SJCRH30 (cell line): ENCODE measurements at places on chromosomes 5 and 9. TPM values are rescaled to one million over a fixed set of nuclear protein-coding genes. Genes with fewer than 3 reads are reported as not detected.

The OLFML2A gene
- 11.8 and 13.4 TPM in 2 replicates for total RNA-seq

GRCh38 chr9:128390150-128390812, 19.1 kb downstream of the URM1 start:
- peaks cover 38% of the 10 kb centered on the region for H3K36me3 ChIP-seq
- H3K4me1 ChIP-seq: no peaks in the 10 kb centered on the region
- H3K27me3 ChIP-seq: no peaks in the 10 kb centered on the region
- no peak overlapping the region for H3K4me3 ChIP-seq
- no peak overlapping the region for H3K27ac ChIP-seq

- H3K27ac ChIP-seq: no peak overlapping the region
- no peak for DNase-seq
- no peak overlapping the region for H3K4me3 ChIP-seq
- no peaks in the 10 kb centered on the region for H3K27me3 ChIP-seq
- no peaks in the 10 kb centered on the region for H3K36me3 ChIP-seq
- 0 out of 2 replicates have a peak, but pooled peaks cover 6% of the 10 kb centered on the region for H3K4me1 ChIP-seq
These were observed 30.9 kb upstream of the CPEB4 start for GRCh38 chr5:173857234-173857633.

DNA sequence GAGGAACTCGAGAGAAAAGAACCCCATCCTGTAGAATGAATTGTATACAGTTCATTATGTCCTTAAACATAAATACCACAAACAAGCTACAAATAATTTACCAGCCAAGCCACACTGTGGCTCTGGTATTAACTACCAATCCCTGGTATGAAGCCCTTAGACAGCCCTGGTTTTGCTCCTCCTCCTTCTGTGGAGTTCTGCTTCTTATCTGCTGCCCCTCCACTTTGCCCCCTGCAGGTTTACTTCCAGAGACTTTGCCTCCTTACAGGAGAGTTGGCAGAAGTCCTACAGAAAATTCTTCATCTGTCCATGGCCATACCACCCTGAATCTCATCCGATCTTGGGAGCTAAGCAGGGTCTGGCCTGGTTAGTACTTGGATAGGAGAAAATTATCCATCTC, 219.8 kb downstream of the ACTL7B start:
- H3K27me3 ChIP-seq: peaks cover 10% of the 10 kb centered on the region; the same call in 1 of the 2 replicates
- H3K4me1 ChIP-seq: 0 out of 2 replicates have a peak, but pooled peaks cover 6% of the 10 kb centered on the region
- no peak overlapping the region for H3K4me3 ChIP-seq
- H3K36me3 ChIP-seq: no peaks in the 10 kb centered on the region
- no peak for DNase-seq
- H3K27ac ChIP-seq: no peak overlapping the region

GRCh38 chr9:7509576-7510145, 289.9 kb downstream of the DMAC1 start:
- H3K4me3 ChIP-seq: no peak overlapping the region
- no peaks in the 10 kb centered on the region for H3K27me3 ChIP-seq
- no peaks in the 10 kb centered on the region for H3K36me3 ChIP-seq
- DNase-seq: no peak
- no peak overlapping the region for H3K27ac ChIP-seq
- no peaks in the 10 kb centered on the region for H3K4me1 ChIP-seq

DNA sequence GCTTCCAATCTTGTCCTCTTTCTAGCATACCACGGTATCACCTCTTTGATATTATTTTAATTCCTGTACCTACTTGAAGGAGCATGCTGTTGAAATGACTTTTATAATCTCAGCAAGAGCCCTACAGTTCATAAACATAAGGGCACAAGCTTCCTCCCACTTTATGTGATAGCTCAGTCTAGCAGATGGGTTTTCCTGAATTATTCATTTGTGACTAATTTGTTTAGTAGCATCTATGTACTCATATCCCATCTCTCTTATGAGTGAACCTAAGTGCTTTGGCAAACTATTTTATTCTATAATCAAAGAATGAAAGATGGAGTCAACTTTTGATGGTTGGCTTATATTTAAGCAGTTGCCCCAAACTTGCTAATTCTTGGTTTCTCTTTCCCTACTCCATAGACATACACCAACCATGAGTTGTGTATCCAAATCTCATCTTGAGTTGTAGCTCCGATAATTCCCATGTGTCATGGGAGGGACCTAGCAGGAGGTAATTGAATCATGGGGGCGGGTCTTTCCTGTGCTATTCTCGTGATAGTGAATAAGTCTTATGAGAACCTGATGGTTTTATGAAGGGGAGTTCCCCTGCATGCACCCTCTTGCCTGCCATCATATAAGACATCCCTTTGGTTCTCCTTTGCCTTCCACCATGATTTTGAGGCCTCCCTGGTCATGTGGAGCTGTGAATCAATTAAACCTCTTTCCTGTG, 17.7 kb downstream of the TXNDC8 start:
- H3K36me3 ChIP-seq: no peaks in the 10 kb centered on the region

- DNase-seq: no peak
- H3K27ac ChIP-seq: no peak overlapping the region
- H3K4me1 ChIP-seq: no peaks in the 10 kb centered on the region
- no peaks in the 10 kb centered on the region for H3K27me3 ChIP-seq
- H3K4me3 ChIP-seq: no peak overlapping the region
- H3K36me3 ChIP-seq: 0 out of 2 replicates have a peak, but pooled peaks cover 5% of the 10 kb centered on the region
These were observed 69.0 kb downstream of the INVS start for GRCh38 chr9:100167915-100168654.
